Stimulated activated CD8-positive, alpha-beta memory T cell treated with anti-CD3 and anti-CD28 coated beads, Interleukin-2, amount 100 ng/mL, for 1 hour (primary cell): ENCODE measurements at places on chromosomes 13 and 19.

- no peak for DNase-seq
These were observed 5.0 kb downstream of the PTOV1 start for GRCh38 chr19:49855676-49856573.

- no peak for DNase-seq
These were observed 572.5 kb downstream of the LIG4 start for GRCh38 chr13:107642831-107643230.

GRCh38 chr13:31138515-31138914, 23.2 kb downstream of the HSPH1 start:
- DNase-seq = no peak

- DNase-seq = no peak
These were observed 28.0 kb downstream of the PEPD start for GRCh38 chr19:33493401-33494275.

GRCh38 chr19:3124630-3125029, 11.2 kb upstream of the GNA15 start:
- no peak for DNase-seq

DNA sequence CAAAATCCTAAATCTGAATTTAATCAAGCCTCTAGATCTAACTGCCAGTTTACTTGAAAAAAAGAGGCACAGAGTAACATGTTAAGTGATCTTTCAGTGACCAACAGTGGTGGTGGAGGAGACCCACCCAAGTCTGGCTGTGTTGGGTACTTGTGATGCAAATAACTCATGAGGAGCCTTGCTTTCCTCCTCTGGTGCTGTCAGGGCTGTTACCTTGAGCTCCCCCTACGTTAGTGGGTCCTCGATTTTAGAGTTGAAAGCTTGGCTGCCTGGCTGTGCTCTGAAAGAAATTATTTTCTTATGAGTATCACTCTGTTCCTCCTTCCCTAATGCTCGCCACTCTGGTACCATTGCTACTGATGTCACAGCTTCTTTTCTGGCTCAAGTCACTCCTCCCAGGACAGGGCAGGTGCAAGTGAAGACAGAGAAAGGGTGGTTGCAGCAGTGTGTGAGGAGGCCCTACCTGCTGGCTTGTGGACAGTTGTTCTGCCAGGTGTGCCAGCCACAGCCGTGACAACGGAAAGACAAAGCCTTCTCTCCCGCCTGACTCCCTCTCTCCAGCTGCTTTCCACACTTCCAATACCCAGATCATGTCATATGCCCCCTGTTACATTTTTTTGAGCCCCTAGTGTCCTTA, 6.5 kb upstream of the SUPT20H start:
- no peak for DNase-seq
